ENCODE measurements at places on chromosomes 6 and 20.

- no peak for DNase-seq
Observed at GRCh38 chr6:41258196-41258493, 28.3 kb downstream of the TREM1 start.

DNA sequence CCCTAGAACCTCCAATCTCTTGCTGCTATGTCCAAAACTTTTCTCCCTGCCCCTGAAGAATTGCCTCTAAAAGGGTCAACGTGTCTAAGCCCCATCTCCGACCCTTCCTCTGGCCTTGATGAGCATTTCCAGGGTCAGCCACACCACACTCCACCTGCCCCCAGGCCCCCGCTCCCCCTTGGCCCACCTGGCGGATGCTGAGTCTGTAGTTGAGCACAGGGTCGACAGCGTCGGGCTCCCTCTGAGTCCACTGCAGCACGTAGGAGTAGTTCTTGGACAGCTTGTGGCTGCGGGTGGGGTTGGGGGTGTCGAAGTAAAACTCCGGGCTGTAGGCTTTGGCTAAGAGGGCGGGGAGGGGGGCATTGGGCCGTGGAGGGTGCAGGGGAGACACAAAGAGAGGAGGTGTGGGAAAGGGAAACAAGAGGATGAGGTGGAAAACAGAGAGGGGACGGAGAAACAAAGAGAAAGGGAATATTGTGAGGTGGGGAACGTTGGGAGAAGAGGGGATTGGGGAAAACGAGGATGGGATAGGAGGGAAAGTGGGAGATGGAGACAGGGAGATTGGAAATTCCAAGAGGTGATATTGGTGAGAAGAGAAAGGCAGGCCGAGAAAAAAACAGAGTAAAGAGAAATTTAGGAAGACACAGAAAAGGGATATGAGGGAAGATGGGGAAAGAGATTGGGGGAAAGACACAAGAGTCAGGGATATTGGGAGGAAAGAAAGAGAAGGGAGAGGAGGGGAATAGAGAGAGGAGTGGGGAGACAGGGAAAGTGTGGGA is 50.5 kb downstream of the MDGA1 start:
- no peak for DNase-seq

DNA sequence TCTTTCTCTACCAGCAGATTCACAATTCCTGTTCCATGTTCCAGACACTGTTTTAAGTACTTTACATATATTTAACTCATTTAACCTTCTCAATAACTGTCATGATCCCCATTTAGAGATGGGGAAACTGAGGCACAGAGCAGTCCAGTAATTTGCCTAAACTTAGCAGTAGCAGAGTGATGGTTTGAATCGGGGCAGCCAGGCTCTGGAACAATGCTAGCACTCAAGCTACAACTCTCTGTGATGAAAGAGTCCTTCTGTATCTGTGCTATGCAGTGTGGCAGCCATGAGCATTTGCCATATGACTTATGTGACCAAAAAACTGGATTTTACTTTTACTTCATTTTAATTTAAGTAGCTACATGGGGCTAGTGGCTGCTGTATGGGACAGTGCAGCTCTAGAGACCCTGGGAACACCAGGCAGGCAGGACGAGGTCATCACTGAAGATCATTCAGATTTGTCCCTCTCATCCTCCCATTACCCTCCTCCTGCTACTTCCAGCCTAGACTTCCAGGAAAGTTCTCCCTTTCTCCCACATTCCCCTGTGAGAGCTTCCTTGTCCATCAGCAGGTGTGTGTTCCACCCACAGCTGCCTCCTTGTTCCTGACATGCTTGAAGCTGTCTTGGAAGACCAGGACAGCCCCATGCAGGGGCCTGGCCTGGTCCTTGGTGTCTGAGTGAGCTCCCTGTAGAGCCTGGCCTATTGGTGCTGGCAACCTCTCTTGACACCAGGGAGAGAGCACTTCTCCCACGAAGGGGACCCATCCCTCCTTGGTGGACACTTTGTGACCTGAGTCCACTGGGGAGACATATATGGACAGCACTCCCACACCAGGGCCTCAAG is 157.0 kb downstream of the MRPL14 start:
- no peak for DNase-seq

DNA sequence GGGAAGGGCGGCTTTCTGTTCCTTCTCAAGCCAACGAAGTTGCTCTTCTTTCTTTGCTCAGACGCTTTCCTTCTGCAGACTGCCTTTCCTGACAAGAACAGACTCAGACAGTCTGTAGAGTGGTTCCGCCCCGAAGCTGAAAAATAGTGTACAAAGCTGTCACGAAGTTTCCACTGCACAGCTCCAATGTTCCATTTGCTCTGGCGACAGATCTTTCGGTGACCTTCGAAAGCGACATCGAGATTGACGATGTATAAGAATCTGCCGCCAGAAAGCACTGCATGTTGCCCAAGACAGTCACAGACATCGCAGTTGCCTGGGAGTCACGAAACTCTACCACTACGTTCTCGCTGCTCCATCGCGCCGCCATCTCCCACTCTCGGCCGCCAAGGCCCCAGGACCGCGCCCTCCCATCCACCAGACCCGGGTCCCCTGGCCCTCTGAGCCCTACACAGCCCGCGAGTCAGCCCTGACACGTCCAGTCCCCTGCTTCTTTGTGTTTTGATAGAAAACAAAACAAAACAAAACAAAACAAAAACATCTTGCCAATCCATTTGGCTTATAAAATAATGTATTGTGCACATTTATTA is 42.1 kb upstream of the ZNF184 start:
- no peak for DNase-seq

DNA sequence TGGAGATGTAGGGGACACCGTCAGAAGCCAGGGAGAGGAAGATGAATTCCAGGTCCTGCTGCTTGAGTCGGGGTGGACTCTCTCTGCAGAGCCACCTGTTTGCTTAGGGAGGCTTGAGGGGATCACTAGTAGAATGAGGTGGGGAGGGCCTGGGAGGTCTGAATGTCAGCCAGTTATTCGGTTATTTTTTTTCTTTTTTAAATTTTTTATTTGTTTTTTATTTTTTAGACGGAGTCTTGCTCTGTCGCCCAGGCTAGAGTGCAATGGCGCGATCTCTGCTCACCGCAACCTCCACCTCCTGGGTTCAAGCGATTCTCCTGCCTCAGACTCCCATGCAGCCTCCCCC is 8.4 kb downstream of the TEAD3 start:
- no peak for DNase-seq

Measured in activated CD8-positive, alpha-beta memory T cell treated with anti-CD3 and anti-CD28 coated beads for 1 hour (primary cell).